ENCODE measurements at places on chromosomes 3 and 15.

GRCh38 chr3:176692199-176692965 lies 504.9 kb downstream of the TBL1XR1 start:
- no peak for DNase-seq

- no peak for DNase-seq
These were observed 238.2 kb upstream of the HES1 start for GRCh38 chr3:193897731-193898180.

GRCh38 chr3:39390181-39390580 lies 7.0 kb downstream of the SLC25A38 start:
- DNase-seq, result no peak

GRCh38 chr15:67433495-67434099 lies 87.3 kb upstream of the C15orf61 start:
- peak; percentile 49 for DNase-seq

Measured in activated CD8-positive, alpha-beta T cell treated with anti-CD3 and anti-CD28 coated beads for 36 hours (primary cell).